ENCODE measurements at places on chromosomes 3 and 15. TPM values are rescaled to one million over a fixed set of nuclear protein-coding genes. Genes with fewer than 3 reads are reported as not detected.

MNS1 gene
- total RNA-seq: 2.7 TPM

ARMC8 gene
- total RNA-seq: 23.5 TPM

SKOR1 gene
- 0.03 TPM for total RNA-seq

IL5RA gene
- total RNA-seq: not detected

CAMKV gene
- total RNA-seq: 0.29 TPM

SCN11A gene
- total RNA-seq: not detected

PYGO1 gene
- 6.9 TPM for total RNA-seq

CLSTN2 gene
- total RNA-seq: 0.03 TPM

KNG1 gene
- not detected for total RNA-seq

GPR160 gene
- total RNA-seq: 1.8 TPM

MELTF gene
- 51.7 TPM for total RNA-seq

SPTBN5 gene
- 0.09 TPM for total RNA-seq

COL7A1 gene
- total RNA-seq: 175 TPM

ST3GAL6 gene
- 1.9 TPM for total RNA-seq

HTR3E gene
- not detected for total RNA-seq

TICRR gene
- 14.0 TPM for total RNA-seq

CD96 gene
- total RNA-seq: not detected

PLD1 gene
- total RNA-seq: 7.2 TPM

AGBL1 gene
- not detected for total RNA-seq

CCR4 gene
- not detected for total RNA-seq
